ENCODE measurements at places on chromosomes 12 and 14. TPM values are rescaled to one million over a fixed set of nuclear protein-coding genes. Genes with fewer than 3 reads are reported as not detected.
A peak's percentile ranks its signal among the peaks of the same experiment; 100 is the strongest.

GRCh38 chr12:11684393-11684792 lies 34.9 kb downstream of the ETV6 start:
- no peak for ATAC-seq

DNA sequence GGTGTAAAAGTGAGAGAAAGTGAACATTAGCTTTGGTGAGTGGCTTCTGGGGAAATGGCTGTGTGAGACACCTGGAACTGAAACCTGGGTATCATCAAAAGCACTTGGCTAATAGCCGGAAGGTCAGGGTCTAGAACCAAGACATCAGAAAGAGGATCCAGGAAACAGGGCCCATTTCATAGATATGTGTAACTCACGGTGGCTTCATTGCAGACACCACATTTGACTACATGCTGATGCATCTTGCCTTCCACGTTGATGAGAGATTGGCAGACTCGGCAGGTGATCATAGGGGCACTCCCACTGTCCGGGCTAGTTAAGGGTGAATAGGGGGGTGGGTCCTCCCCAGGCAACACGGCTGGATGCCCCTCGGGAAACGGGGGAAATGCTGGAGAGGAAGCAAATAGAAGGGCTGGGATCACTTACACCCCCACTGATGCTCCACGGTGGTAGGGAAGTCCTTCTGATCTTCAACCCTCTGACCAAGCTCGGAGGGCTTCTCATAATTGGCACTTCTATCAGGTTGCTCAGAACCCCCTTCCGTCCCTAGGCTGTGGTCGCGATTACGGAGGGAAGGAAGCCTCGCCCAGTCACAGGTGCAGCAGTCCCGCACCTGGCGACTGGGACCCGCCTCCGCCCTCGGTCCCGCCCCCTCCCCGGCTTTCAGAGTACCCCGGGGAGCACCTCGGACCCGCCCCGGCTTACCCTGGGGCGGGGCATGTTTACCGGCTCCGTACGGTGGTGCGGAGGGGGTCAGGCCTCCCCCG lies 593 bp downstream of the PIP4P1 start:
- no peak for ATAC-seq

The NID2 gene
- total RNA-seq = 71.9 TPM

- no peak for ATAC-seq
These were observed 146.4 kb downstream of the ADGRD1 start for GRCh38 chr12:131100031-131100674.

DNA sequence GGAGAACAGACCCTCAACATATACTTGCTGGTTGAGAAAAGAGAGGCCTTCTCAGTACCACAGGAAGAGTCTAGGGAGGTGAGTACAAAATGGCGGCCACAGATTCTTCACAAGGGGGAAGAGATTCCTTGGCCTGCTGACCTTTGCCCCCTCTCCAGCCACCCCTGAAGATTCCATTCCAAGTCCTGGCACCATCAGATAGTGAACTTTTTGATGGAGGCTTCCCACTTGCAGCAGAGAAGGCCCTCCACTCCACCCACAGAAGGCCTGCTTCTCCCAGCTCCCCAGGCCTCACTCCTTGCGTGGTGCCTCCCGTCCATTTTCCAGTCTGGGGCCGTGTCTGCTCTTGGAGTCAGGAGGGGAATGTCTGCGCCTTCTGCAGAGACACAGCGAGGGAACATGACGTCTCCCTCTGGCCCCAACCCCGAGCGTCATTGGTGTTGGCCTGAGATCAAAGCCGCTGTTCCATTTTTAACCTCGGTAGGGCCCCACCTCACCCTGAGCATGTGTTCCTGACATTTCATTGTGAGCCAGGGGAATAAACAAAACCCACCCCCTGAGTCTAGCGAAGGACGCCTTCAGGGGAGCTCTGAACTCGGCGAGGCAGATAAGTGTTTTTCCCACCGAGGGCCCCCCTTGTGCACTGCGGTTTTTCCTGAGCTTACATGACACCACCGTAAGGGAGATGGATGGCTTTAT lies 268.7 kb upstream of the TBX3 start:
- ATAC-seq = peak; percentile 36

DNA sequence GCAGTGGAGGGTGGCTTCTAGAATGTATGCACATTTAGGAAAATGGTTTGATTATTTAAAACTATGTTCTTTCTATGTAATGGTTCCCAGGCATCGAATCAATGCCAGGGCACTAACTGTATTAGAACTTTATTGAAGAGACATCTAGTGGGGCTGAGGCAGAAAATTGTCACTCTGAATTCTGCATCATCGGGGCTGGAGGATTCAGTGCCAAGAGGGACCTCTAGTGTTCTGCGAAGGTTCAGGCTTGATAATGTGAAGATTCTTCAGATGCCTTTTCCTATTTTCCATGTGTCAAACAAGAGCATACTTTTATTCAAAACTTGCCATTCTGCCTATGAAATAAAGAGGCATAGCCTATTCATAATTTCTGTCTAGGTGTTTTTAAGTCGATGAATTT lies 146.3 kb downstream of the CAND1 start:
- ATAC-seq = no peak

All from gastroesophageal sphincter (tissue), 4 donors.